Activated CD4-positive, alpha-beta T cell treated with anti-CD3 and anti-CD28 coated beads, Interleukin-2, amount 10 ng/mL, durations not matched to agents 7 days and 5 days (primary cell): ENCODE measurements at places on chromosomes 7 and 10.

DNA sequence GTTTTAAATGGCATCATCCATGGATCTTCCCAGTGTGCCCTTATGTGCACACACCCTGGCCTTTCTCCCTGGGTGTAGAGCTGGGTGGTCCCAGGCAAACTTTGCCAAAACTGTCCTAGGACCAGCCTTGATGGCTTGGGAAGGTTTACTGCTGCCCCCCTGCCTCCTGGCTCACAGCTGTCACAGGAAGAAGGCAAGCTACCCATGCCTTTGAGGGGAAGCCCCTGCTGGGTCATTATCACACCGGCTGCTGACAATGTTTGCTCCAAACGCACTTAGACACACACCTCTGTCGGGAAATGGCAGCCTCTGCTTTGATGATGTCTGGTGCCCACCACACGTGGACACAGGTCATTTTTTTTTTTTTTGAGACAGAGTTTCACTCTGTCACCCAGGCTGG, 25.2 kb upstream of the FIGNL1 start:
- DNase-seq = no peak

DNA sequence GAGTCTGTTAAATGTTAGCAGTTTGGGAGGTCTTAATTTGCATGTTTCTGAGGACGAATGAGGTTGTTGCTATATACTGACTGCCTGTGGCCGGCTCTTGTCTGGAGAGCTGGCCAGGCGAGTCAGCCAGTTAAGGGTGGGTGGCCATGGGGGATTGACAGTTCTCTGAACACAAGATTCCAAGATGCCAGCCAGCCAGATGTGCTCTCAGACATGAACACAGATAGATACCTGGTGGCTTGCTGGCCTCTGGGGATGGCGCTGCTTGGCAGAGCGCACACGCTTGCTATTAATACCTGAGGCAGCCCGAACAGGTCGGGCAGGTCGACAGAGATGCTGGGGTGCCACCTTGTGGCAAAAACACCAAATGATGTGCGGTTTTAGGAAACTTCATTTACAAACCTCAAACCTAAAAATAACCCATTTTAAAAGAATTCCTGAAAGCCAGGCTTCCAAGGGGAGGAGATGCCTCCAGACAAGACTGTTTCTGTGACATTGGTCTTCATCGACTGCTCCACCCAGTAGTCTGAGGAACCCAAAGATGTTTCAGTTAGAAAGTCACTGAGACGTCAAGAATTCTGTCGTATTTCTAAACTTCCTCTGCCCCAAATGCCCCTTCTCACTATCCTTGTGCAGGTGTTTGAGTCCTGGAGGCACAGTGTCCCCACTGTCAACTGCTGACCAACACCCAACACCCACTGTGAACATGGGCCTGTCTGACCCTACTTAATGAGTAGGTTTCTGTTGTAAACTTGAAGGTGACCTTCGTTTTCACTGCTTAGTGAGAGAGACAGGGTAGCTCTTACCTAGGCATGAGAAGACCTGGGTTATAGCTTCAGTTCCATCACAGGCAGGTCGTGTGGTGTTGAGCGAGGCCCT, 123.4 kb downstream of the NT5C2 start:
- peak; percentile 82 for DNase-seq

DNA sequence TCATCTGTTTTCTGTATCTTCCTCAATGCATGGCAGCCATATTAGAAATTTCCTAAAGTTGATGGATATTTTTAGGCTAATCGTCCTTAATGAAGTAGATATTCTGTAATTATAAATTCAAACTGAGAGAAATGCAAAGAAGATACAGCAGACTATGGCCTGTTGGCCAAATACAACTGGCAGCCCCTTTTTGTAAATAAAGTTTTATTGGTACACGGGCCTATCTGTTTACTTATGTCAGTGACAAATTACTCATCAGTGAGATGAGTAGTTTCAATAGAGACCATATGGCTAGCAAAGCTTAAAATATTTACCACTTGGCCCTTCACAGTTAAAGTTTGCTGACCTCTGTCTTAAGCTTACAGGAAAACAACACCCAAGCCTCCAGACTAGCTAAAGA, 112.3 kb downstream of the HTR7 start:
- no peak for DNase-seq

DNA sequence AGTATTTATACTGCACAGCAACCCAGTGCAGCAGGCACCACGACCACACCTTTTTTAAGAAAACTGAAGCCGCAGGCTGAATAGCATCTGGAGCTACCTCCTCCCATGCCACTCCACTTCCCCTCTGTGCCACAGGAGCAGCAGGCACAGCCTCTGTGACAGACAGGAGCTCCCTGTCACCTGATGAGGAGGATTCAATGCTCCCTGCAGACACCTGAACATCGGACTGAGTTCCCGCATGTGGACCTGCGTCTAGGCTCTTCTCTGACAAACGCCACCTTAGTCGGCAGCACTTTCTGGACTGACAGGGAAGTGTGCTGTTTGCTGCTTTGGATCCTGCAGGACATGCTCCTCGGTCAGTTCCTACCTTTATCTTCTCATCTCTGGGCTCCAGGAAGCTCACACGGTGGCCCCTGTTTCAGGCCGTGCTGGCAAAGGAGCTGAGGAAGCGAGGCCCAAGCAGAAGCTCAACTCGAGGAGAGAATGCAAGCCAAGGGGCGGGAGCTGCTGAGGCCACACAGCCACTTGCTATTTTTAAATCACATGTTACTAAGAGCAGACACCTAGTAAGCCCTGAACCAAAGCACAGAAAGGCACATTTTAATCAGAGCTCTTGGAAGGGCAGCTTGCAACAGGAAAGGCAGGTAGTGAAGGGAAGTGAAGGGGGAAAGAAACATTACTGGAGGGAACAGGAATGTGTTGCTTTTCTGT, 56.6 kb downstream of the VOPP1 start:
- DNase-seq = no peak

DNA sequence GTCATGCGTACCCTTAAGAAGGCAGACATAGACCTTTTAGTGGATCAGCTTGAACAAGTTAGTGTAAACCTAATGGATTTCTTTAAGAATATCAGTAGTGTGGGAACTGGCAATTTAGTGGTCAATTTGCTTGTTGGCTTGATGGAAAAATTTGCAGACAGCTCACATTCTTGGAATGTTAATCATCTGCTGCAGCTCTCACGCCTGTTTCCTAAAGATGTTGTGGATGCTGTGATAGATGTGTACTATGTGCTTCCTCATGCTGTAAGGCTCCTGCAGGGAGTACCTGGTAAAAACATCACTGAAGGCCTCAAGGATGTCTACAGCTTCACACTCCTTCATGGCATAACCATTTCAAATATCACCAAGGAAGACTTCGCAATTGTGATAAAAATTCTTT, 103.4 kb downstream of the ABCA13 start:
- DNase-seq = no peak

DNA sequence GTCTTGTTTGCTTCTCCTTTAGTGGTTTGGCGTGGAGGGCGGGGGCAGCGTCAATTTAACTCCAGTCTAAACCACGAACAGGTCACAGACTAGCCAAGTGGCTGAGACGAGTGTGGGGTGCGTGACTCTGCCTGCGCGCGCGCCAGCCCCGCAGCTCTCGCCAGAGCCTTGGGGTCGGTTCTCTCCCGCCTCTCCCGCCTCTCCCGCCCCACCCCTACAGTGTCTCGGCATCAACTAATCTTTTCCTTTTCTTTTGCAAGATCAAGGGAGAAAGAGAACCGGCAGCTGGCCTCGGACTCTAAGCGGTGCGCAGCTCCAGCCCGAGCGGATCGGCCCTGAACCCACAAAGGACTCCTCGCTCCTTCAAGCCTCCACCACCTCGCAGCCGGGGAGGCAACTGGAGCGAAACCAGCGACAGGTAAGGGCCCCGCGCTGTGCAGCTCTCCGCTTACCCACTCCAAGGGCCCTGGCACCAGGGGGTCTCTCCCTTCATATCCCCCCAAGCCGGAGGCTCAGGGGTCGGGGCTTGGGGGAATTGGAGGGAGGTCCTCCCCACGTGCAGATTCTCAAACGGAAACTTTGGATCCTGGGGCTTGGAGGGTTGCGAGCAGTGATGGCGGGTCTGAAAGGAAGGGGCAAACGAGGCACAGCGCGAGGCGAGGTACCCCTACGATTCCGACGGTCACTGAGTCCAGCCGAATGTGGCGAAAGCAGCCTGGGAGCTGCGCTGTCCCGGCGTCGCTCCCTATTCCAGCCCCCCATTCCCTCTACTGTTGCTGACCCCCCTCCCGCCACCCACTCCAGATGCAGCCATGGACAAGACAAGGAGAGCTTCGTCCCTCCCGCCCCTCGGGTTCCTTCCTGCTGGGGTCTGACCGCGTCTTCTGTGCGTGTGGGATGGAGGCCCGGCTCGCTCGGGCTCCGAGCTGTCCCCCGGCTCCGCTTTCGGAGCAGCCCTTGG, 829 bp downstream of the CHRM2 start:
- DNase-seq = no peak

GRCh38 chr10:870564-871166, 60.8 kb downstream of the LARP4B start:
- DNase-seq = no peak

DNA sequence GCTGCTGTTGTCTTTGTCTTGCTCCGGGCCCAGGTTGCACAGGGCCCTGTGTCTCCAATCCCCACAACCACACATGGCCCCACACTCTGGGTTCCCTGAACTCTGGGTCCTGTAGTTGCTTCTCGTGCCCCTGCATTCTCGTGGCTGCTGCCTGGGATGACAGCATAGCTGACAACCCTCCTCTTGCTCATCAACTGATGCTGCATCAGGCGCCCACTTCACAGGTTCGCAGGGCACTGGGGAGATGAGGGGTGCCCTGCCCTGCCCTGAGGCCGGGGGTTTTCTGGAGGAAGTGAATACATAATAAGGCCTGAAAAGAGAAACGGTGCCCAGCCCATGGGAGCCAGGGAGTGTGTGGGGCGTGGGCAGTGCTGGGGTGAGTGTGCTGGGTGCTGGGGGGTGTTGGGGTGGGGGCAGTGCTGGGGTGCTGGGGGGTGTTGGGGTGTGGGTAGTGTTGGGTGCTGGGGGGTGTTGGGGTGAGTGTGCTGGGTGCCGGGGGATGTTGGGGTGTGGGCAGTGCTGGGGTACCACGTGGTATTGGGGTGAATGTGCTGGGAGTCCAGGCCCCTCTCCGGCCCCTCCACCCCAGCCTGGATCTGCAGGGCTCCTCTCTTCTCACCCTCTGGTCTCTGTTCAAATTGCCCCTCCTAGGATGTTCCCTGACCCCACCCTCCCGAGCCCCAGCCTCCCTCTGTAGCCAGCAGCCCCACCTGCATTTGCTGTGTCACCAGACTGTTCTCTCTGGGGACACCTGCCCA, 2.0 kb upstream of the MTG1 start:
- no peak for DNase-seq

- no peak for DNase-seq
Measured at GRCh38 chr10:33347211-33347610, 12.7 kb upstream of the NRP1 start.

DNA sequence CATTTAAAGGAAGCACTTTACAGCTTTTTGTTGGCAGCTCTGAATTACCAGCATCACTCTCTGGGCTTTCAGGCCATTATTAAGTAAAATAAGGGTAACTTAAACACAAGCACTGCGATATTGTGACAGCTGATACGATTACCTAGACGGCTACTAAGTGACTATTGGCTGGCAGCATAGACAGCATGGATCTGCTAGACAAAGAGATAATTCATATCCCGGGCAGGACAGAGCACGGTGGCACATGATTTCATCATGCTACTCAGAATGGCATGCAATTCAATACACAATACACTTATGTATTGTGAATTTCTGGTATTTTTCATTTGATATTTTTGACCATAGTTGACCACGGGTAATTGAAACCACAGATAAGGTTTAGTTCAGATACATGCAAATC, 522.0 kb upstream of the LRRN3 start:
- no peak for DNase-seq

- peak; percentile 41 for DNase-seq
Measured at GRCh38 chr10:124732931-124733570, 11.1 kb downstream of the FAM53B start.

- no peak for DNase-seq
Measured at GRCh38 chr7:1727079-1727478, 57.0 kb downstream of the ELFN1 start.

- DNase-seq = no peak
Measured at GRCh38 chr7:7486362-7486761, 49.3 kb downstream of the COL28A1 start.

DNA sequence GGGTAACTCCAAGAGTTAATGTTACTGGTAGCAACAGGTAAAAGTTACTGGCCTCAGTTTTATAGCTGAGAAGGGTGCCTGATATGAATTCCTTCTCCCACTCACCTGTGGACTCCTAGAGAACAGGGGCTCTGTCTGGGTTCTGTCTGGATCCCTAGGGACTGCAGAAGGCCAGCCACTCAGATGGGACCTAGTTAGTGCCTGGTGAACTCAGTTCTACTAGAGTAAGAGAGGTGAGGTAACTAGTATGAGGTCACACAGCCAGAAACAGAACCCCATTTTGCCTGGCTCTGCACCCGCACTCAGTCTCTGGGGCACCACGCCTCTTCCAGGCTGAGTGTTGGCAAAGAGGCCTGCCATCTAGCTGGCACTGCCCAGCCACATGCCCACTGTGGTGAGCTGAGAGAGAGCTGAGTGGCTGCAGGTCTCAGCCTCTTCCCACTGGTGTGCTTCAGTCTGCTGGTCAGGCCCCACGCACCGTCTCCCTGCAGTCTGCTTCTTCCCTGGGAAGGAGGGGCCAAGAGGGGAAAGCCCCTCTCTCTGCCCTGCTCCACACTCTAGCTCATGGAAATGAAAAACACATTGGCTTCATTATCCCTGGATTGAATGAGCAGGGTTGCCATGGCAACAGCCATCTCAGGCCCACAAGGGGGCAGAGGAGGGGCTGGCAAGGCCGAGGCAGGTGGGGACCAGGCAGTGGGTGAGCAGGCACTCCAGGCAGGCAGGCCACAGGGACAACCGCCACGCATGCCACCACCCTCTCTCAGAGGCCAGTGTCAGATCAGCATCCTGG, 110.6 kb downstream of the ZMIZ1 start:
- no peak for DNase-seq

DNA sequence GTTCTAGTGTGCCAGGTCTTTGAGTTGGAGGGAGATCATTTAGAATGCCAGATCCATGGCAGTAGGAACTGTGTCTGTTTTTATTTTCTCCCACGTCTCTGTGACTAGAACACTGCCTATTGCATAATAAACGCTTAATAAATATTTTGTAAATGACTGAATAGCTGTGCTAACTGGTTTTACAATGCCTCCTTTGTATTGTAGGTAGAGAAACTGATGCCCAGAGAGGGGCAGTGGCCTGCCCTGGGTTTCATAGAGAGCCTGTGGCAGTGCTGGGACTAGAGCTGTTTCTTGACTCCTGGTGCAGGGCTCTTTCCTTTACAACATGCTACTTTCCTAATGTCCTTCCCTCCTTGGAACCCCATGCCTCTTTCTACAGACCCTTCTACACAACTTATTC, 2.5 kb downstream of the TAS2R5 start:
- no peak for DNase-seq
